Stimulated activated CD4-positive, alpha-beta T cell treated with anti-CD3 and anti-CD28 coated beads, Interleukin-1b, Interleukin-23, amount 100 ng/mL, for 24 hours (primary cell): ENCODE measurements at places on chromosomes 5 and 9.
A peak's percentile ranks its signal among the peaks of the same experiment; 100 is the strongest.

- DNase-seq = no peak
These were observed 70.7 kb downstream of the CSNK1G3 start for GRCh38 chr5:123582550-123583285.

DNA sequence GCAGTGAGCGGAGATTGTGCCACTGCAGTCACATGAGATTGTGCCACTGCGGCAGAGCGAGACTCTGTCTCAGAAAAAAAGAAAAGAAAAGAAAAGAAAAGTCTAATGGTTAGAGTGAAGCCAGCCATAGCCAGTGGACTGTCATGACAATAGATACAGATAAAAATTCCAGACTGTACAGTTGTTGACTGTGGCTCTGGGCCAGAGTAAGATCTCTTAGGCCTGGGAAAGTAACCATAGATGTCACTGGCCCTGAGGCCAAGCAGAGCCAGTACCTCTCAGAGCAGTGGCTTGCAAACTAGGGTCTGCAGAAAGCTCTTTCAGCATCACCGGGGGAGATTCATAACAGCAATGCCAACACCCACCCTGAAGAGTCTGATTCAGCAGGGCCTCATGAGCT is 44.1 kb upstream of the SUB1 start:
- DNase-seq = no peak

- DNase-seq = no peak
These were observed 140.5 kb upstream of the PITX1 start for GRCh38 chr5:135174315-135175096.

GRCh38 chr5:135012951-135013391 is 21.1 kb downstream of the PITX1 start:
- no peak for DNase-seq

DNA sequence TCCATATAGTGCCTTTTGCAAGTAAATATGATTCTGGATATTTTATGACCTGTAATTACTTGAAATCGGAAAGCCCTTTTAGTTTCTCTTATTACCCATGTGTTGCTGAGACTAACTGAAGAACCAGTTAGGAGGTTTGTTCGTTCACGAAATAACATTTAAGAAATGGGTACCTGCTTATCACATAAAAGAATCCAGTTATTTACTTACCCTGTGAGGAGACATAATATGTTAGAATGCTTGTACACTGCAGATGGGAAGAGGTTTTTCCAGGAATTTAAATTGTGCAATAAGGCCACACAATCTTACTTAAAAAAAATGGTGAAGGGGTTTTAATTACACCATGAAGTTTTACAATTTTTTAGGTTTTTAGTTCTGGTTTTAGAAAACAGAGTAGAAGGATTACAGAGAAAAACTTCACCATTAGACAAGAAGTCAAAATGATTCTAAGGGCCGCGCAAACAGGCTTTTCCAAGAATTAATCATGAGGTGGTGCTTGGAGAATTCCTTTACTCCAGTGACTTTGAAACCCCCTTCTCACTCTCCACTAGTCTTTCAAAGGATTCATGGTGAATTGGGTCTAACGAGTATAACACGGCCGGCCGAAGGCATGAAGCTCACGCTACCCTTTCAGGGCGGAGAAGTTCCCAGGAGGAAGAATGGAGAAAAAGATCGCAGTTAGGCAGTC is 1.1 kb upstream of the PTGER4 start:
- no peak for DNase-seq

DNA sequence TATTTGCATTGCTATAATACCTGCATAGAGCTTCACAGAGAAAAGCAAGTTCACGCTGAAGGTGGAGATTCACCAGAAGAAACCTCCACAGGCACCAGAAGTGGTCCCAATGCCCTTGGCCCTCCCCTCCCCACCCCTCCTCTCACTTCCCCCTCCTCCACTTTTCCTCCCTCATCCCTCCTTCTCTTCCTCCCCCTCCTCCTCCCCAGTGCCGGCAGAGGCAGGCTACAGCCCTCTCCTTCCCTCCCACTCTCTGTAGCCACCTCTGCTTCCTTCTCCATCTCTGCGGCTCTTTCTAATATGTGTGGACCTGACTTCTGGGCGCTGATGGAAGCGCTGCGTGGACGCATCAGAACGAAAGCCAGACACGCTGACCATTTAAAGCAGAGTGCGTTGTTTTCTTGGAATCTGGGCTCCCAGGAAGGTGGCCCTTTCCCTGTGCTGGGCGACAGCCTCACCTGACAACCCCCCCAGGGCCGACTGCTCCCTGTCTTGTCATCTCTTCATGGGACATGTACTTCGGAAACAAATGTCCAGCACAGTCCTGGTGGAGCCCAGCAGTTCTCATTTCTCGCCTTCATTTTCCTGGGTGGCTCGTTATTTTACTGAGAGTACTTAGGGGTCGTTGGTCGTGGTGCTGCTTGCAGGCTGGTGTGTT is 29.5 kb downstream of the NDUFS6 start:
- no peak for DNase-seq

- no peak for DNase-seq
These were observed 23.1 kb downstream of the NDUFS6 start for GRCh38 chr5:1824109-1824821.

DNA sequence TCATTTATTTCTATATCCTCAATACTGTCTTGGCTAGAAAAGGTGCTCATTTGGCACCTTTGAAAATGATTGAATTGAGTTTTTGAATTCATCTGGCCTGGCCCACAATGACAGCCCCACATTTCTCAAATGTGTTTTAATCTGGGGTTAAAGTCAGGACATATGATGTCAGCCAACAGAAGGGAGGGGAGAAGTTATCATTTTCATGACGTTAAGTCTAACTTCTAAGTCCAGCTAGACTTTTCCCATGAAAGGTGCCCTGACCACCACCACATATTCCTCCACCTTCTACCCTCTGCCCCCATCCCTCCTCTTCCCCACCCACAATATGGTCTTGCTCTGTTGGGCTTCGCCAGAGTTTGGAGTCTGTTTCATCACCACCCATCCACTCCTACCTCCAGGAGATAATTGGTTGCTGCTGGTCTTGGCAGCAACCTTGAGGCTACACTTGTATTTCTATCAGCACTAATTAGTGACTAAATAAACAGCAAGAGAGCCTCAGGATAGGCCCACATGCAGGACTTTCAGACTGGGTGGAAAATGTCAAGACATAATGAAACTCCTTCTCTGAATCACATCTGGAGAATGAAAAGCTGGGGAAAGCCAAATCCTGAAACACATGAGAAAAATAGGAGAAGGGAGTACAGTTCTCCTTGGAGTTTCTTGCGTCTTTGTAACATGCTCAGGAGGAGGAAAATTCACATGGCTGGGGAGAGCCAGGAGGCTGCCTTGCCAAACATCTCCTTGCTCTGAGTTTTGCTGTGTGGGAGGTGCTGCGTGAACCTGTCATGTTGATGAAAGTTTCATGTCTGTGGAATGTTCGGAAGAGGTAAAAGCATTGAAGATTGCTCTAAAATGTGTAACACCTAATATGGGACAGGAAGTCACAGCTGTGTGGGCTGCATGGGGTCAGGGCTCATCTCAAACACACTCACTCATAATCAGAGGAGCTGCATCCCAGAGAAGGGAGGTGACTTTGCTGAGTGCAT is 544.7 kb upstream of the KLF4 start:
- DNase-seq = no peak

DNA sequence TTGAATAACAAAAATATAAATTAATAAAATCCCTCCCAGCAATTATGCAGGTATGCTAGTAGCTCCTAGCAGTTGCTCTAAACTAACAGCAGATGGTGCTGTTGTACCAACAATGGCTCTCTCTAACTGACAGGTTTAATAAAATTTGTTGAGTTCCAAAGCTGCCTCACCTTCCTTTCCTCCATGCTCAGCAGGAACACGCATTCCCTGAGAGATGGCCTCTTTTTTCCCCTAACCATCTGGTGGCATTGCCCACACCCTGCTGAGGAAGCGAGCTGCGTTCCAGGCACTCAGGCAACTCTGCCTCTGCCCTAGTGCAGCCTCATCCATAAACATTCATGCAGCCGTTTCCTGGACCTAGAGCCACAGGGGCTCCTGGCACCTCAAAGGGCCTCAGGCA is 106.2 kb downstream of the KLHL3 start:
- DNase-seq = no peak

GRCh38 chr5:80481019-80481893 is 6.6 kb upstream of the FAM151B start:
- no peak for DNase-seq

DNA sequence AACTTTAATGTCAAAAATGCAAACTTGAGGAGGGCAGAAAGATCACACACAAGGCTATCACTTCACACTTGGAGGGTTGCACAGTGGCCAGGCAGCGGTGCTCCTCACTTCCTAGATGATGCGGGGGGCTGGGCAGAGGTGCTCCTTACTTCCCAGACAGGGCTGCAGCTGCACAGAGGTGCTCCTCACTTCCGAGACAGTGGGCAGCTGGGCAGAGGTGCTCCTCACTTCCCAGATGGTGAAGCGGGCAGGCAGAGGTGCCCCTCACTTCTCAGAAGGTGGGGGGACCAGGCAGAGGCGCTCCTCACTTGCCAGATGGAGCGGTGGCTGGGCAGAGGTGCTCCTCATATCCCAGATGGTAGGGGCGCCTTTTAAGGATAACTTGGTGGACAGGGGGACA is 423.2 kb upstream of the RORB start:
- DNase-seq = no peak

GRCh38 chr9:123234853-123235252 is 33.5 kb downstream of the STRBP start:
- no peak for DNase-seq

GRCh38 chr5:95350631-95351030 is 40.5 kb upstream of the FAM81B start:
- DNase-seq = no peak

GRCh38 chr5:144114571-144114970 is 55.9 kb downstream of the YIPF5 start:
- no peak for DNase-seq

DNA sequence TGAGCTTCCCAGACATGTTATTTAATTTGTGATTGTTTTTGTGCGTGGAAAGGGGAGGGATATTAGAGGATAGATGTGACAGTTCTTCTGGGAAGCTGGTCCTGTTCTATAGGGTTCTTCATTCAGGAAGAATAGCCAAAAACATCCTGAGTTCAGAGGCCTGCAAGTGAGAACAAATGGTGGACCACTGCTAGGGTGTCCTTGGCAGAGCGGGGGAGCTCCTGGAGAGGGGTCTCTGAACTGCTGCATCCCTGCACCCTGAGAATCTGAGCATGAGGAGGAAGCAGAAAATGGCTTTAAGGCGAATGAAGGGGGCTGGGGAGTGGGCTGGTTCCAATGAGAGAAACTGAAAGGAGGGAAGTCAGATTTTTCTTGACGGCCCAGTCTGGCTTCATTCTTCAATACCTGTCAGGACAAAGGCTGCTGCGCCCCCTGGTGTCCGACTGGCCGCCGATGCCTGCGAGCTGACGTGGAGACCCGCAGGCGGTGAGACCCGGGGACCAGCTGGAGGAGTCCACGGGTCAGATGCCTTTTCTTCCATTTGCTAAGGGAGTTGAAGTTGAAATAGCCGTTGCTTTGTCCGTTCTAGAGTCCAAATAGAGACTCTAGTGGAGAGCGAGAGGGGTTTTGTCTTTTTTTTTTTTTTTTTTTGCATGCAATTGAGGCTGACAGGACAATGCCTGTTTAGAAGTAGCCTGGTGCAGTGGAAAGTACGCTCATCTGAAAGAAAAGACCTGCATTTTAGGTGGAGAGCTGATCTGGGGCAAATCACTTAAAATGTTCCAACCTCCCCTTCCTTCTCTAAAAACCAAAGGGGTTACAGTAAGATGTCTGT is 39.5 kb upstream of the NFIB start:
- DNase-seq = peak; percentile 64

GRCh38 chr9:110869931-110870330 is 168.3 kb downstream of the LPAR1 start:
- DNase-seq = no peak

- no peak for DNase-seq
These were observed 419.2 kb downstream of the PDE4D start for GRCh38 chr5:59474324-59474723.

- DNase-seq = no peak
These were observed 128.3 kb downstream of the MARCHF11 start for GRCh38 chr5:16051246-16051755.

GRCh38 chr5:65801352-65801783 is 79.4 kb downstream of the NLN start:
- no peak for DNase-seq

GRCh38 chr5:2111569-2112105 is 228.9 kb upstream of the IRX4 start:
- no peak for DNase-seq

GRCh38 chr9:105392531-105392930 is 55.3 kb upstream of the FSD1L start:
- DNase-seq = no peak

DNA sequence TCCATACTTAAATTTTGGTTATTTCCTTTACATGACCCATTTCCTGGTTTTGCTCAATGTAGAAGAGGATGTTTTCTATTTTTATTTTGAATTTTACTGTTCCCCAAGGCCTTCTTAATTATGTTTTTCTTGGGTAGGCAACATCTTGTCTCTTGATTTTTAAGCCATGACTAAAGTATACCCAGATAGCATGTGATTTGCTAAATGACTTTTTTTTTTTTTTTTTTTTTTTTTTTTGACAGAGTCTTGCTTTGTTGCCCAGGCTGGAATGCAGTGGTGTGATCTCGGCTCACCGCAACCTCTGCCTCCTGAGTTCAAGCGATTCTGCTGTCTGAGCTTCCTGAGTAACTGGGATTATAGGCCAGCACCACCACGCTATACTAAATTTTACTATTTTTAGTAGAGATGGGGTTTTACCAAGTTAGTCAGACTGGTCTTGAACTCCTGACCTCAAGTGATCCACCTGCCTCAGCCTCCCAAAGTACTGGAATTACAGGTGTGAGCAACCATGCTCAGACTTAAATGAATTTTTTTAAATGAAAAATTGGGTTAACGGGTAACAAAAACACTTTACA is 198.6 kb upstream of the DAB2 start:
- no peak for DNase-seq

GRCh38 chr9:35903049-35903448 is 3.0 kb upstream of the HRCT1 start:
- no peak for DNase-seq

- DNase-seq = no peak
These were observed 1.3 kb downstream of the TRIM7 start for GRCh38 chr5:181203777-181204112.

GRCh38 chr9:72984991-72985390 is 32.1 kb upstream of the ALDH1A1 start:
- no peak for DNase-seq

DNA sequence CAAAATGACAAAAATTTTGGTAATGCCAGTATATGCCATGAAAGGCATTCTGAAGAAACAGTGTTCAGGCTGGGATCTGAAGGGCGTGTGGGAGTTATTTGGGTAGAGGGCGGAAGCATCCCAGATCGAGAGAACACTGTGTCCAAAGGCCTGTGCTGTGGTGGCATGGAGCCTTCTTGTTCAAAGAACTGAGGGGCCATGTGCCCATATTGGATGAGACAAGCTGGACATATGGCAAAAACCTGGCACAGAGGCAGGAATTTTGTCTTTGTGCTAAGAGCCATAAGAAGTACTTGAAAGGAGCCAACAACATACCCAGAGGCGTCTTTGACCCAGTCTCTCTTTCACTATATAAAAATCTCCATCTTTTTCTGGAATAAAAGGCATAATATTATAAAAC is 128.0 kb downstream of the SYK start:
- DNase-seq = no peak
